ENCODE measurements at places on chromosomes 1 and 21. TPM values are rescaled to one million over a fixed set of nuclear protein-coding genes. Genes with fewer than 3 reads are reported as not detected.

The OR6P1 gene
- not detected for total RNA-seq

The ZNF697 gene
- total RNA-seq: 0.69 TPM

The PYHIN1 gene
- total RNA-seq: 35.3 TPM

The DSCAM gene
- not detected for total RNA-seq

The PIGM gene
- total RNA-seq: 5.9 TPM

The LCE1A gene
- total RNA-seq: not detected

The ADORA1 gene
- not detected for total RNA-seq

The TMEM240 gene
- 0.39 TPM for total RNA-seq

All from T-helper 1 cell treated with Interleukin-12 subunit alpha and Interleukin-12 subunit beta and Interleukin-4 antibody, amounts not matched to agents 30 ng/mL and 1 ng/mL, for 36 hours (primary cell).